ENCODE measurements at places on chromosomes 2 and 18.

DNA sequence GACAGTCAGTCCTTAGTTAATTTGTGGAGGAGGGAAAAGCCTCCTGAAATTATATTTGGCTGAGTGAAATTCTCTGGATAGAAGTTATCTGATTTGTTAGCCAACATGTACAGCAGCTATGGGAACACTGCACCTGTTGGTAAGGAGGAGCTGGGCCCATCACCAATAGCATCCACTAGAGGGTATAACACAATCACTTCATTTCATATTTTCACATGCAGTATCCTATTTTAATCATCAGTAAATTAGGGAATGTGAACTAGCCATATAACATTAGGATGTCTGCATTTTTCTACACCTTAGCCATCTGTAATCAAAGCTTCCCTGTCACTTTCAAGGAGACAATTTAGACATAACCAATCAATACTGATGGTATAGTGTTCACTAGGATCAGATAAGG lies 818.4 kb upstream of the CDH2 start:
- no peak for DNase-seq

DNA sequence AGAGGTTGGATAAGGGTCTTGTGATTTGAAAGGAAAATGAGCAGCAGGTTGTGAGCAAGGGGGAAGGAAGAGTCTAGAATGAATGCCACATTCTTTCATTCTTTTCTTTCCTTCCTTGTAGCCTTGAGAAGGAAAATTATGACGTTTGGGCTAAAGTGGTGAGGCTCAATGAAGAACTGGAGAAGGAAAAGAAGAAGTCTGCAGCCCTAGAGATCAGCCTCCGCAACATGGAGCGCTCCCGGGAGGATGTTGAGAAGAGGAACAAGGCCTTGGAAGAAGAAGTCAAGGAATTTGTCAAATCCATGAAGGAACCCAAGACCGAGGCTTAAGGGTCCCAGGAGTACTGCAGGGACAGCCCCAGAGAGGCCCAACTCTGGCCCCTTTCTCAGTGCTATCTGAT lies 45.3 kb downstream of the BMP10 start:
- DNase-seq, result no peak

DNA sequence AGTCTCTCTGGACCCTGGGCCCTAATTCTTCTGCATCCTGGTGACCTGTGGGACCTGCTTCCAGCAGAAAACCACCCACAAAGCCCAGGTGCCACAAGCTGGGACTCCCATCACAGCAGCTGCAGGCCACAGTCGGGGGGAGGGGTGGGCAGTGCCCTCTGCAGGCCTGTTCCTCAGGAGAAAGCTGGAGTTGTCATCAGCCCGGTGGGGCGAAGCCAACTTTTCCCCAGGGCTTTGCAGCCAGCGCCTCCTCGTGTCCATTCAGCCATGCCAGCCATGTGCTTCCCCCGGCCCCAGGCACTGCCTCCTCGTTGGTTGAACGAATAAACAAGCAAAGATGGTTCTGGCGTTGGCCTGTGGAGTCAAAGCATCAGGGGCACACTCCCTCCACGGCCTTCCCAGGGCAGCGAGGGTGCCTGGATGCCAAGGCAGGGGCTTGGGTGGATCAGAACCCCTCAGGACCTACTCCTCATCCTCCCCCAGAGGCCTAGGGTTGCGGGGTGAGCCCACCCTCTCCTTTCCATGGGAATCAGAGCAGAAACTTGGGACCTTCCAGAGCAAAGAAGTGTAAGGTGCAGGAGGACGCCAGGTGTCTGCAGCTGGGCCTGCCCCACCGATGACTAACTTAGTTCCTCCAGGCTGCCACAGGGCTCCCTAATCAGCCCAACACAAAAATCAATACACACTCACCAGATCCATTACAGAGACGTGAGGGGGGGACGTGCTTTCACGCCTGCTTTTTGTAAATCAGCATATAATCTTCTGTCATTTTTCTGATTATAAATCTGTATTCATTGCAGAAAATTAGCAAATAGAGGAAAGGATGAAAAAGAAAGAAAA lies 75.7 kb upstream of the RAB6C start:
- no peak for DNase-seq

DNA sequence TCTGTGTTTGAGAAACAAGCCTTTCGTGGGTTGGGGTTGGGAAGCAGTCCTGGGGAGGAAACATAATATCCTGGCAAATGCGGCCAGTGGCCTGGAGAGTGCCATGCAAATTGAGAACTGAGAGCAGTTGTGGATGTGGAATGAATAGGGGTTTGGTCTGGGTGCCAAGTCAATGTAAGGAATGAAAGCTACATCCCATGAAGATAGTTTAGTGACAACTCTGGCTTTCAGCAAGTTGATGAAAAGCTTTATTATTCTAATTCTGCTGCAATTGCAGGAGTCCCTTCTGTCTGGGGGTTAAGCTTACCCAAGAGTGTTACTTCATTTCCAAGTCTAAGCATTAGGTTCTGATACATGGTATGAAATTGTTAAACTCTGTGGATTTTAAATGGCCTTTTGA lies 771.6 kb downstream of the DPP10 start:
- no peak for DNase-seq

- DNase-seq, result no peak
Observed at GRCh38 chr18:50569930-50570329, 10.0 kb downstream of the MAPK4 start.

- no peak for DNase-seq
Observed at GRCh38 chr2:24875272-24875671, 44.8 kb downstream of the ADCY3 start.

DNA sequence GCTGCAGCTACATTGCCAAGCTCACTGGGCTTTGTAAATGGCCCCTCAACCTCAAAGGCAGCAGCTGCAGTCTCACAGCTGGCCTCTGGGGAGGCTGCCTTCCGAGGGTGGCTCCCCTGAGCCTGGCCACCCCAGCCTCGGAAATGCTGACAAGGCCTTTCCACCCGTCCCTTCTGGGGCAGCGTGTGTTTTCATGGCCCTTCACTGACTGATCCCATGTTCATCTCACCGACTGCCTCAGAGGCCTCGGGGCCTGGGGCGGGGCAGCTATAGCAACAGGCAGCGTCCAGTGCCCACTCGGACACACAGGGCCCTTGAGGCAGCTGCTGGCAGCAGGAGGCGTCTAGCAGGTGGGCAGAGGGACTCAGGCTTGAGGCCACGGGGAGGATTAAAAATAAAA lies 149.7 kb downstream of the GLI2 start:
- no peak for DNase-seq

DNA sequence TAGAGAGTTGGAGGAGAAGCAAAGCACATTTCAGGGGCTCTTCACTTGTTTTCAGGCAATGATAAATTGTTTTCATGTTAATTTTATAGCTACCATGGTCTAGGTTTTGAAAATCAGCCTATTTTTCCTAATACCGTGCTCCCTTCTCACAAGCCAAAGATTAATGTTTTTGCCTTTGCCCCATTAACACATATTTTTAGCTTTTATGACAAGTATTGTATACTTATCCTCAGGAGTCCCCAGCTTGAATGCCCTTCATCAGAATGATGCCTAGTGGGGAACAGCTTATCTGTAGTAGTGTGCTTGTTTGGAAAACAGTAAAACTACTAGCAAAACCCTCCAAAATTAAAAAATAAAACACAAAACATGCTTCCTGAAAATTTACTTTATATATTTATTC lies 194.0 kb downstream of the LNPK start:
- no peak for DNase-seq

GRCh38 chr2:128973566-128973965 lies 654.9 kb upstream of the HS6ST1 start:
- no peak for DNase-seq

- DNase-seq, result no peak
Observed at GRCh38 chr2:173696274-173696673, 268.9 kb downstream of the SP3 start.

DNA sequence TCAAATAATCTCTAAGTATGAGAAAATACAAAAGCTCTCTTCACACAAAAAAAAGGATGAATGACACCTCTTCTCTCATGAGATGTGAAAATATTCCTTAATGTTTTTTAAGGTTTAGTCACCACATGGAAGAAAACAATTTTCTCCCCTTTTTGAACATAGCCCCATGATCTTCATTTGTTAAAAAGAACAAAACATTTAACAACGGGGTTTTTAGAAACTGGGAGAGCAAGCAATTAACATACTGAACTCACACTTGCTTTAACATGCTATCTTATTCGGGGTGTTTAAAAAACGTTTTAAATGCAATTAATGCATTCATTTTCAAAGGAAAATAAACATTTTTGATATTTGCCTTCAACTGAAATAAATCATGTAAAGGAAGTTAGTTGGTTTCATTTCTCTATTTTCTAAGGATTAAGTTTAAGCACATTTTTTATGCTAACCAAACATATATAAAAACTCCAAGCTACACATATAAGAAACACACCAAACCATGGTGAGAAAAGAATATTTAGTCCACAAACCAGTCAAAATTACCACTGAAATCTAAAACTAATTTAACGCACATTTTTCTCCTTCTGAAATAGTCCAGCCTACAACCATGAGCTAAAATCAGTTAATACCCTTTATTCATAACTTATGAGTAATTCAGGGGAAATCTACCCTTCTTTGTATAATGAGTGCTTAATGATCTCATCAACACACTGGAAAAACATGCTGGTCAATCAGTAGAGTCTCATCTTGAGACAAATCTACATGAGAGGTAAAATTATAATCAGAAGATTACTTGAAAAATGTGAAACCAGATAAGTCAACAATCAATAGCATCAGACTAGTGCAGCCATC lies 8.2 kb downstream of the FBXO11 start:
- DNase-seq, result no peak

GRCh38 chr2:114518738-114519137 lies 76.3 kb downstream of the DPP10 start:
- no peak for DNase-seq

DNA sequence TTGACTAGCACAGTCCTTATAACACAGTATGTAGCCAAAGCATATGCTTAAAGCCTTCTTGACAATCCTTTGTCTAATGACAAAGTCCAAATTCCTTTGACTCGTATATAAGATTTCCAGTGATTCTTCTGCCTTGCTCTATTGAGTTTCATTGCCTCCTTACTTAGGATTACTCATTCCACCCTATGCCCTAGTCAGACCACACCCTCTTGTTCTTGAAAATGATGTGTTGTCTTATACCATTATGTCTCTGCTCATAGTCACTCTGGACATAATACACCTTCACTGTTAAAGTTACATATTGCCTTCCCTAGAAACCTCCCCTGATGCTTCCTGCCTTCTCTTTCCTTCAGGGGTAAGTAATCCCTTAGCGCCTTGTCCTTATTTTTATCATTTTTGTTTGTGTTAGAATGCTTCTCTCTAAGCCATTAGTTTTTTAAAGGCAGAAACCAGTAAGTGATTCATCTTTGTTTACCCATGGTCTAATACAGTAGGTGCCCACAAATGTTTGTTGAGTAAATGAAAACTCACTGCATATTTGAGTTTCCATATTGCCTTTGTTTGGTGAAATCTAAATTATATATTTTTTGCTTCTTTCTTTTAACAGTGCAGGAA lies 19.3 kb downstream of the GPD2 start:
- no peak for DNase-seq

DNA sequence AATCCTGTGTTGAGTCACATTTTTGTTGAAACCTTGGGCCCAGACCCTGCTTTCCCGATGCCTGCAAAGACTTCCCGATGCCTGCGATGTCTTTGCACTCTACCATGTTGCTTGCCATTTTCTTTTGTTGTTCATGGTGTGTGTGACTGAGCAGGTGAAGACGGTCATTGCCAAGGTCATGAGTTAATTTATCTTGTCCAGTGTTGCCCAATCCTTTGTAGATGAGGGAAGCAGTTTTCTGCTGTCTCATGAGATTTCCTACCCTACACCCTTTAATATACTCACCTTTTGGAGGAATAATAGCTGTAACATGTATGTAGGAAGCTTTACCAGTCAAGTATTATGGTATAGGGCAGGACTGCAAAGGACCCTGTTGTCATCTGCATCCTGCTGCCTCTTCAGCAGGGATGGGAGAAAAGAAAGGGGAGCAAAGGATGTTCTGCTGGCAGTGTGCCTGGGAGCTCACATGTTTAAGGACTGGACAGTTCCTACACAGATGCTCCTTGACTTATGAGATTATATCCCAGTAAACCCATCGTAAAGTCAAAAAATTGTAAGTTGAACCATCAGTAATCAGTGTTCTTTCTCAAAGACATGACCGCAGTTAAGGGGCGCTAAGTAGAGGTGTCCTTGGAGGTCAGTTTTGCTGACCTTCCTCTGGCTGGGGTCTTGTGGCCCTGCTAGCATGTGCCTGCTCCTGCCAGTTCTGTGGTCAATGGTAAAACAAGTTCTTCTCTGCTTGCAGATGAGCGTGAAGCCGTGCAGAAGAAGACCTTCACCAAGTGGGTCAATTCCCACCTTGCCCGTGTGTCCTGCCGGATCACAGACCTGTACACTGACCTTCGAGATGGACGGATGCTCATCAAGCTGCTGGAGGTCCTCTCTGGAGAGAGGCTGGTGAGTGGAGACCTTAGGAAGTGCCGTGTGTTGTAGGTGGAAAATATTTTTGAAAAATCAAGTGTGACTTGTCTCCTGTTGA lies 124.8 kb upstream of the EML6 start:
- no peak for DNase-seq

- no peak for DNase-seq
Observed at GRCh38 chr2:43300781-43301583, 74.6 kb upstream of the ZFP36L2 start.

GRCh38 chr2:31049916-31050588 lies 88.2 kb downstream of the GALNT14 start:
- DNase-seq, result no peak

- no peak for DNase-seq
Observed at GRCh38 chr2:138818556-138818955, 38.4 kb upstream of the NXPH2 start.

GRCh38 chr18:75363446-75364225 lies 63.9 kb downstream of the SMIM21 start:
- DNase-seq, result no peak

GRCh38 chr2:156019341-156019740 lies 313.2 kb downstream of the NR4A2 start:
- no peak for DNase-seq
